ENCODE measurements at places on chromosomes 4 and X.

DNA sequence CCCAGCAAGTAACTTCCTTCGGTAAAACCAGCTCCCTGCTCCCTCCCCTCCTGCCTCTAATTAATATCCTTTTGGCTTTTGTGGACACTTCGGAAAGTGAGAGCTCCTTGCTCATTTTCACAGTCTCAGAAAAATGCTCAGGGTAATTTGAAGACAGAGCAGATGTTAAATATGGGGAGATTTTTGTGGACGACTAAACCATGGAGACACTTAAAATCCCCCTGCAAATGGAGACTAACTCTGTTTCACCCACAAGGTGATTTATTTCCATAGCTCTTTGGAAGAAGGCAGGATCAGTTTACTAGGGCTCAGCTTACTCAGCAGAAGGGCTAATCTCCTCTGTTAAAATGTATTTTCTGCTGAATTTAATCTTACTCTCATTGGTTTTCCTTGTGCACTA is 12.2 kb upstream of the AMOT start:
- DNase-seq, result no peak

GRCh38 chr4:119050527-119051090 is 85.0 kb upstream of the MYOZ2 start:
- DNase-seq, result no peak

DNA sequence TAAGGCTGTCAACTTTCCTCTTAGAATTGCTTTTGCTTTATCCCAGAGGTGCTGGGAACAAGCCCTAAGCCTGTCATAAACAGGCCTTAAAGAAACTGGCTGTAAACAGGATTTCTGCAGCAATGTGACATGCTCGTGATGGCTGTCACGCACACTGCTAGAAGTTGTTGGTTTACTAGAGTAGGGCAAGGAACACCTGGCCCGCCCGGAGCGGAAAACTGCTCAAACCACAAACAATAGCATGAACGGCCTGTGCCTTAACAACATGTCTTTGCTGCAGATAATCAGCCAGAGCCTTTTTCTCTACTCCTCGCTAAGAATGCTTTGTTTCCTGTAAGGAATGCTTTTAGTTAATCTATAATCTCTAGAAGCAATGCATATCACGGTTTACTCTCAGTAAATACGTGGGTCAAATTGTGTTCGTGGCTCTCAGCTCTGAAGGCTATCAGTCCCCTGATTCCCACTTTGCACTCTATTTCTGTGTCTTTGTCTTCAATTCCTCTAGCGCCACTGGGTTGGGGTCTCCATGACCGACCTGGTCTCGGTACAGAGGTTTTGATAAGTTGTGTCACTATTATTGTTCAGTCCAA is 318.3 kb downstream of the GLUD2 start:
- no peak for DNase-seq

- no peak for DNase-seq
Measured at GRCh38 chr4:11842620-11843263, 414.0 kb upstream of the HS3ST1 start.

GRCh38 chr4:89899854-89900253 is 5.2 kb downstream of the MMRN1 start:
- DNase-seq, result no peak

- DNase-seq, result no peak
Measured at GRCh38 chr4:141081921-141082395, 51.3 kb downstream of the RNF150 start.

DNA sequence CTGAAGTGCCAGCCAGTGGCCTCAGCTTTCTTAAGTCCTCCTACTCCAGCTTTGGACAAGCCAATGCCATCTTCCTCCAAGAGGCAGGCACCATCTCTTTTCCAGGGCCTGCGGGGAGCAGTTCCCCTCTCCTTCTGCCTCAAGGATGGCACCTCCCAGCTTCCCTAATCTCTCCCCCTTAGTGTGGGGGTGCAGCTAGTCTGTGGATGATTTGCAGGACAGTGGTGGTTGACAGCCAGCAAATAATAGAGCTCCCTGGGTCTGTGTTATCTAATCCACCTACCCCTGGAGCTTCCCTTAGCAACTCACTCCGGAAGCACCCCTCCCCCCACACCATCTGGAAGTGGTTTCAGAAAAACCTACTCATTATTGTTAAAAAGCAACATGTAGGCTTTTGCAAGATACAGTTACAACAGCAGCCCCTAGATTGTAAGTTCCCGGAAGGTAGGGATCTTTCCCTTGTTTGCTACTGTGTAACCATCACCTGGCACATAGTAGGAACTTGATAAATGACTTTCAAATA is 247.1 kb downstream of the BCOR start:
- DNase-seq, result no peak
